RPMI8226 (cell line): ENCODE measurements at places on chromosomes 2 and 18.

DNA sequence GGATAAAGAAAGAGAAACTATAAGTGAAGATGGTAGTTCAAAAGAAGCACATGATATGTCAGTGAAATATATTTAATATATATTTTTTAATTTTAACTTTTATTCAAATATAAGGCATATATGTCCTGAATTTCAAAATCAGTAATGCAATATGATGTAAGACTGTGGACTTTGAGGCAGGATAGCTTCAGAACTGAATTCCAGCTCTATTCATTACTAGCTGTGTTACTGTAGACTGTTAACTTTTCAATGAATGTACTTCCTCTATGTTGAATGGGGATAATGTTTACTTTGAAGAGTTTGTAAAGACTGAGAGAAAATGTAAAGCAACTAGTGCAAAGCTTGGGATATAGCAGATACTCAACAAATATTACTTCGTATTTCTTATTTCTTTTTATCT is 112.6 kb downstream of the PMS1 start:
- no peak for DNase-seq

- DNase-seq = no peak
Observed at GRCh38 chr2:2389215-2389614, 58.1 kb upstream of the MYT1L start.

GRCh38 chr2:8547284-8548064 is 134.4 kb upstream of the ID2 start:
- no peak for DNase-seq

- DNase-seq = no peak
Observed at GRCh38 chr2:10720306-10720705, 1.1 kb upstream of the ATP6V1C2 start.

- DNase-seq = no peak
Observed at GRCh38 chr2:99944019-99944418, 198.4 kb downstream of the AFF3 start.

DNA sequence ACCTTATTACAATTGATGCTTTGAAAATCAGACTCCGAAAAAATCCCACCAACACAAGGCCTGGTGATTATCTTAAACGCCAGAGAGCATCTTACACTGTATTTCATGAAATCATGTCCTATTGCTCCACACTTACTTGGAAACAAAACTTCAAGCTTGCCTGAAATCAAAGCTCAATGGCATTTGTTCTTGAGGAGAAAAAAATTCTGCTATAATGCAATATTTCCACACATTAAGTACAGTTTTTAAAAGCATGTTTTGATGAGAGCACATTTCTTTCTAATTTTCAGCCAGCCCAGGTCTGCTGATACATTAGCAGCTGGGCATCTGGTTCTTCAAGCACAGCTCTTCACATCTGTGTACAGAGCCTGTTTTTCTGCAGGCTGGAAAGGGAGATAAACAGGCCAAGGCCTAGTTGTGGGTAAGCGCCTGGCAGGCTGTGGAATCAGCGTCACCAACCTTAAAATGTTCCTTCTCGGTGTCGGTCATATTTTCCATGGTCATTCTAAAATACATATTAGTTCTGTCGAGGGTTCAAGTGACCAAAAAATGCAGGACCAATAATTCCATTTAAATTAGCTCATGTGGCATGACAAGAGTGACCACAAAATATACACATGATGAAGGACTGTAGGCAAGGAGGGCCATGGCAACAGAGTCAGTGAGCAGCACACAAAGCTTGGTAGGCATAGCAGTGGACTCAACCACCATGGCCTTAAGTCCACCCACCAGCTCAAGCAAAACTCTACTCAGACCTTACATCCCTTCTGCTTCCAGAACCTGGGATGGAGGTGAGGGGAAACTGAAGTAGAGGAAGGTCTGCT is 20.9 kb downstream of the SLC8A1 start:
- no peak for DNase-seq

- DNase-seq = no peak
Observed at GRCh38 chr2:111185361-111186022, 64.8 kb downstream of the BCL2L11 start.

DNA sequence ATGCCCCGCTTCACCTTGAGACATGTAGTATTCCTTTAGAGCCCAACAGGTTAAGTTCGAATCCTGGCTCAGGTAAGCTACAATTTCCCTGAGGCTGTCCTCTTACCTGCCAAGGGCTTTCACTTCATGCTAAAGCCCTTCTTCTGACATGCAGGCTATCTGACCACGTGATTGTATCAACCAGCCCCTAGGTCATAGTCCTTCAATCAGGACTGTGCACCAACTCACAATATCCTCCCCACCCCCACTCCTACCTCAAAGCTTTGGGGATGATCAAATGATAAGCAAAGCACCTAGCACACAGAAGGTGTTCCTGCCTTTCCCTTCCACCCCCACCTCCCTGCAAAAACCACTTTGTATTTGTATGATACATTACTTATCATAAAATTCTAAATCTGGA is 78.9 kb downstream of the AAK1 start:
- no peak for DNase-seq
